Midbrain (tissue), 1 donor: ENCODE measurements at places on chromosomes 3 and 15.

- DNase-seq: no peak
Measured at GRCh38 chr3:32325927-32326326, 65.7 kb upstream of the CMTM7 start.

DNA sequence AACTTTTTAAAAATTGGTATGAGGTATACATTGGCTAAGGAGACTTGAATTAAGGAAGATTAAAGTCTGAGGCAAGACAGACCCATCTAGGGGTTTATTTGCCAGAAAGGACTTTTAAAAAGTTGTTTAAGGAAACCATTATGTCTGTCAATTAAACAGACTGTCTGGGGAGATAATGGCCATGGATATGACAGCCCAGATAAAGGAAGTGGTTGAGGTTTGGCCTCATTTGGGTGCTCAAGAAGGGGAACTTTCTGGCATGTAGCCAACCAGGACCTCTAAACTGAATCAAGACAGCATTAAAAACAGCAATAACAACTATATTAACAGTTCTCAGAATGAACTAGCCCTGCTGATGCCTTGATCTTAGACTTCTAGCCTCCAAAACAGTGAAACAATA is 9.9 kb upstream of the CD200R1L start:
- no peak for DNase-seq

GRCh38 chr15:74817370-74817737 is 4.7 kb downstream of the LMAN1L start:
- no peak for DNase-seq

- DNase-seq: no peak
Measured at GRCh38 chr3:191198932-191199331, at the start of gene OSTN. Gene OSTN (plus strand): TSS chr3:191199241. CDS start chr3:191212533, 13,292 bp downstream.

GRCh38 chr3:55855311-55855710 is 368.2 kb upstream of the WNT5A start:
- no peak for DNase-seq

- no peak for DNase-seq
Measured at GRCh38 chr3:191141728-191142127, 57.3 kb upstream of the OSTN start.

GRCh38 chr3:195075199-195075940 is 195.6 kb downstream of the XXYLT1 start:
- DNase-seq: no peak

GRCh38 chr15:22958487-22959280 is 21.5 kb downstream of the CYFIP1 start:
- DNase-seq: no peak

DNA sequence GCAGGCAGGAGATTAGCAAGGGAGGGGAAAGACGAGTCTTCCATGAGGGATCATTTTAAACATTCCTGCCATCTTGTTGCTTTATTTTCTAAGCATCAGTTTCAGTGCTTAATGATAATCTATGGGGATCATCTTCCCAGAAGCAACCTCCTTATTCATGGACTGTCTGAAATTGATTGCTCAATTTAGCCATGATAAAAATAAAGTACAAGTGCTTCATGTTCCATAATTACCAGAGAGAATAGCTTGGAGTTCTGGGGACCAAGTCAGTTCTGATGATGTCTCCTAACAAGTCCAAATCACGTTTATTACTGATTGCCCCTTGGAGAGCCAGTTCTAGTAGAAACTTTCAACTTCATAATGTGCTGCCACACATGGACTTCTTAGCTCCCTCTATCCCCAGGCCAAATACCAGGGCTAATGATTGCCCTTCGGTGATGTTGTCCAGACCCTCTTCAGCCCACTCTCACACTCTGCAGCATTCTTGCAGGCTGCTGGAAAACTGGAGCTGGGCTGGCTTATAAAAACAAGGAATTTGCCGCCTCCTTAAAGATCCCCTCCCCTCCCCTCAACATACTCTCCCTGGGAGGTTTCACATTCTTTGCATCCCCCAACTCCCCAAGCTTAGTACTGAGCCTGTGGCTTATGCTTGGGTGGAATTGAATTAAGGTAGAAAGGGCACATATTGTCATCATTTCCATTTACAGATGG is 222.1 kb upstream of the ADAMTS9 start:
- DNase-seq: no peak

DNA sequence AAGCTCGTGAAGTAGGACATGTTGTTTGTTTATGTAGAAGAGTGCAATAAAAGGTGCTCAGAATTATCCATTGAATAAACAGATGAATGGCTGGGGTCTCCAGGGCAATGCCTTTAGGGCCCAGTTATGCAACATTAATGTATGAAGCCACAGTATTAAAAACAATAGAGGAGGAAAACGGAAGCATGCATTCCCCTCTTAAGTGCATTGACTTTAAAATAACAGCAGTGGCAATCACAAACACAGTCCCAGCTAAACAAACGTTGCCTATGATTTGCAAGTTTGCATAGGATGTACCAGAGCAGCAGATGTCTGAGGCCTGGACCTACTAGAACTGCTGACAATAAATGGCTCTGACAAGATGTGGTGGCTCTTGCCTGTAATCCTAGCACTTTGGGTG is 60.6 kb upstream of the GCNT3 start:
- DNase-seq: no peak

- DNase-seq: no peak
Measured at GRCh38 chr3:188646592-188646991, 492.6 kb downstream of the LPP start.

DNA sequence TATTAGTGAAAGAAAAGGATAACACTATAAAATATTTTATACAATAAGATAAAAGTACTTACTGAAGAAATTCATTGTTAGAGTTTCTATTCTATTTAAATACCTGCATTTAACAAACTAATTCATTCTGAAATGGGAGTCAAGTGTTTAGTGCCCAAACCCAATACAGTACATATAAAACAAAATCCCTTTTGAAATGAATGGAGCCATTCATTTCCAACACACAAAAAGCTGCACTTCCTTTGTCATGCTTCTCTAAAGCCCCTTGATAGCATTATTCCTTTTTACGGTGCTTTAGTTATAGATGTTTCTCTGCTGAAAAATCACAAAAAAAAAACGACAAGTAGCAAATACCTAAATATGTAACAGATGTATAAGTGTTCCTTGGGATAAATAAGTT is 596.3 kb downstream of the ZIC1 start:
- no peak for DNase-seq

GRCh38 chr3:12556690-12557472 is at the start of gene MKRN2:
Gene MKRN2 (plus strand): TSS chr3:12557087. CDS start chr3:12557151, 64 bp downstream.
- peak; percentile 90 for DNase-seq

- no peak for DNase-seq
Measured at GRCh38 chr3:115228266-115228665, 81.2 kb upstream of the ZBTB20 start.

DNA sequence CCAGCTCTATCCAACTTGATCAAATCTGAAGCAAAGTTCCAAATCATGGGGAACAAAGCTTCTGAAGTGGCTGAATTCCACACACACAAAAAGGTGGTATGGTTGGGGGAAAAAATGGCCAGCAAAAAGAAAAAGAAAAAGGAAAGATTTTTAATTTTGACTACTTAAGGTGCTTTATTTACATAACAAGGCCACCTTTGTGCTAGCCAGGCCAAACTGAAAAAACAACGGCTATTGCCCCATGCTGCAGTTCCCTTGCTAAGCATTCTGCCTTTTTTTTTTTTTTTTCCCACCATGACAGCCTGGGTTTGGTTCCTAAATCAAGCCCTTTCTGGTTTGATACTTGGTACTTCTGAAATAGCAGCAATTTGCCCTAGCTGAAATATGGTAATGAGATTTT is 66.5 kb upstream of the DAZL start:
- DNase-seq: no peak

DNA sequence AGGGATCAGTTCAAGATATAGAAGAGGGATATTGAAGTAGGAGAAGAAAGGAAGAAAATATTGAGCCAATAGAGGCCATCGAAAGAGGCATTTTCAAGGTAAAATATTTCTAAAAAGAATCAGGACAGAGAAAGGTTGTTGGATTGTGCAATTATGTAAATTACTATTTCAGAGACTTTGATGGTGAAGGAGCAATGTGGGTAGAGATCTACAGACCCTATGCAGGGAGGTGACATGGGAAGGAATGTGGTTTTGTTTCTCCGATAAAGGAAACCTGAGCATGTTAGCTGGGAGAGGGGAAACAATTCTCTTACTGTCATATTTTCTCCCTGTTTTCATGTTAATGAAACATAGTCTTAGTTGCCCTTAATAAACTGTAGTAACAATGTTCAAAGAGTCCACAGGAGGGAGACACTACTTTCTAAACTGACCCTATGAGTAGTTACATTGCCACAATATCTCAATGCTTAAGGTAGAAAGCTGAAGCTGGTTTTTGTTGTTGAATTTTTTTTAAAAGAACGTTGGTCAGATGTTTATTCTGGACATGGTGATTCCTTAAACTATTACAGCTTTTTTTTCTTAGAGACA is 133.3 kb downstream of the GRM7 start:
- no peak for DNase-seq
